Iris pigment epithelial cell (primary cell): ENCODE measurements at places on chromosomes 5 and 9.

DNA sequence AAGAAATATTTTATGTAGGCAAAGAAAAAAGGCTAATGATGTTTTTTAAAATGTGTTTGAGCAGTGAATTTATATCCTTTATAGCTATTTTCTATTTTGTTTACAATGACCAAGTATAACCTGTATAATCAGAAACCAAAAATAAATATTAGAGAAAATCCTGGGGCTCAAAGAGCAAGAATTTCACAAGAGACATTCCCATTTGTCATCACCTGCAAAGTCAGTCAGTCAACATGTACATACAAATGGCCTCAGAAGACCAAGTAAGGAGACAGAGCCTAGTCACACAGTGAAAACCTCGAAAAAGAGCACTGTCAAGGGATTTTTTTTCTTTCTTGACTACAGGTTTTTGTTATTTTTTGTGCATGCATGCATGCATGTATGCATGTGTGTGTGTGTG, 231.4 kb downstream of the GLIS3 start:
- DNase-seq: no peak

GRCh38 chr5:96293966-96294883, 138.8 kb downstream of the PCSK1 start:
- DNase-seq: peak; percentile 59

- DNase-seq: no peak
Observed at GRCh38 chr5:54083851-54084250, 226.5 kb downstream of the ARL15 start.

GRCh38 chr9:31733166-31733565, 651.3 kb upstream of the ACO1 start:
- no peak for DNase-seq

- DNase-seq: no peak
Observed at GRCh38 chr5:56640763-56641406, 174.5 kb upstream of the MAP3K1 start.

- DNase-seq: no peak
Observed at GRCh38 chr5:169910393-169910792, 69.9 kb downstream of the INSYN2B start.

GRCh38 chr9:116713271-116713670, 26.2 kb downstream of the TRIM32 start:
- DNase-seq: no peak

GRCh38 chr9:77808751-77809081, 160.6 kb upstream of the GNA14 start:
- peak; percentile 11 for DNase-seq

DNA sequence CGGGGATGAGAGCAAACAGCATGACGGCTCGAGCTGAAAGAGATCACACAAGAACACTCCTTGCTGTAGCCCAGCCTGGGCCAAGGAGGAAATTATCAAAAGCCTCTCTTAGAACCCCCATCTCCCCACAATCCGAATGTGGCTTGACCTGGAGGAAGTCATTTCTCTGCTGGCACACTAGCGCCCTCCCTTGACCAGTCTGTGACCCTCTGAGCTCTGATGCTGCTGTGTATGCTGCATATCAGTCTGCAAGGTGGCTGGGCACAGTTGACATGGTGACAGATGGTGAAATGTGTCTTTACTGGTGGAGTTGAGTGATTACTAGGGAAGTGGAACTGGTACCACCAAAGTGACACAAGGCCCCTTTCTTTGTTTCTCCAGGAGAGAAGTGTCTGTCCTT, 3.3 kb downstream of the SLC46A2 start:
- DNase-seq: no peak

- DNase-seq: peak; percentile 88
Observed at GRCh38 chr9:123225374-123225813, 43.0 kb downstream of the STRBP start.

DNA sequence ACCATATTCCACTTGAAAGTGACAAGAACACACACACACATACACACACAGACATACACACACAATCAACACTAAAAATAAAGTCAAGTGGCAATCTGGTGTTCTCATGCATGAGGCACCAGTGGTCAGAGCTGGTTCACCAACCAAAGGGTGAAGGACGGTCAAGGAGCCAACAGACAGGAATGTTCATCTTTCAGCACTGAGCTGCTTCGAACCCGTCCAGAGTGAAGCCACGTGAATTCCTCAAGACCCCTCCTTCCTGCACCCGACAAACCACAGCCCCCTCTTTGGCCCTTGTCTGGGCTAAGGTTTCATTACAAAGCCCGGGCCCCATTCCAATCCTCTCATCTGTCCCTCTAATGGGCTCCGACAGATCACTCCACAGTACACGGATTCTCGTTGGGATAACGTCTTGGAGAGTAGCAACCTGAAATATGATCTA, 84.5 kb upstream of the SMIM23 start:
- DNase-seq: no peak

DNA sequence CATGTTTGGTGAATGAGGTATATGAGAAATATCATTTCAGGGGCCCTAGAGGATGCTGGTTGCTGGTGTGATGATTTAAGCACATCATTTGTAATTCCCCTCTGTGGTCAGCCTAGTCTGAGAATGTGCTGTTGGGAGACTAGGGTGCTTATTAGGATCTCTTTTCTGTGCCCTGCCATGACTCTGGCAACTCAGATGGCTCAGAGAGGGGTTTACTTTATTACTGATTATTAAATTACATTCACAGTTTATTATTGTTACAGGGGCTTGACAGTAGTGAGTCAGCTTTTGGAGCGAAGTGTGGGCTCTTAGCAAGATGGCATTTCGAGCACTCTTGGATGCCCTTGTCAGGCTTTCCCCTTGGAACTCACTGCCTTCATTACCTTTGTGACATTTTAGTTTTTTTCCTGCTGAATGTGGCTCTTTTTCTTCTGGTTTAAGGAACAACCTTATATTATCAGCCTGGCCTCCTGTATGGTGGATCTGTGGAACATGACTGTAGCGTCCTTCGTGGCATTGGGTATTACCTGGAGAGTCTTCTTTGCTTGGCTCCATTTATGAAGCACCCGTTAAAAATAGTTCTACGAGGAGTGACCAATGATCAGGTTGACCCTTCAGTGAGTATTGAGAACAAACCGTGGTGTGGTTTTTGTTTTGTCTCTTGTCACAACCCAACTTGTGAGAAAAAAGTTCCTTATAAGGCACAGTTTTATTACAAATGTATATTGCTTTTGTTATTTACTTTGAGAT, 33.8 kb downstream of the RCL1 start:
- peak; percentile 52 for DNase-seq

GRCh38 chr9:3981897-3982296, 318.0 kb downstream of the GLIS3 start:
- DNase-seq: no peak

DNA sequence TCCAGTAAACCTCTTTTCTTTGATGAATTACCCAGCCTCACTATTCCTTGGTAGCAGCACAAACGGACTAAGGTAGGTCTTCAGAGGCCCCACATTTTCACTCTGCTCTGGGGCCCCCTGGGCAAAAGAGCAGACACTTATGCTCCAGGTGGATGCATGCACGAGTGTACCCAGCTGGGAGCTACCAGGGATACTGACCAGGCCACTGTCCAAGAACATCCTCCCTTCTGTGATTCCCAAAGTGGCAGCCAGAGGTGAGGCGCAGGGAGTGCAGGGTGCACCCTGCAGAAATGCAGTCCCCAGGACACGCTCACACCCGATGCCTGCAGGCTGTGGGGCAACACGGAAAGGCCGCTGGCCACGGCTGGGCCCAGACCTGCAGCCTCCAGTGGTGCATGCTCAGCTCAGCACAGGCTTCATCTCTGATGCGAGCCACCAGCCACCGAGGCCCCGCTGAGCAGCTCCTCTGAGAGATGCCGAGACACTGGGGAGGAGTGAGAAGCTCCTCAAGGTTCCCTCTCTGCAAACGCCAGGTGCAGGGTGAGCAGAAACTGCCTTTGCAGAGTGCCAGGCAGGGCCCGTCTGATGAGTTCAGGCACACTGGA, 48.1 kb upstream of the OLFM1 start:
- no peak for DNase-seq

DNA sequence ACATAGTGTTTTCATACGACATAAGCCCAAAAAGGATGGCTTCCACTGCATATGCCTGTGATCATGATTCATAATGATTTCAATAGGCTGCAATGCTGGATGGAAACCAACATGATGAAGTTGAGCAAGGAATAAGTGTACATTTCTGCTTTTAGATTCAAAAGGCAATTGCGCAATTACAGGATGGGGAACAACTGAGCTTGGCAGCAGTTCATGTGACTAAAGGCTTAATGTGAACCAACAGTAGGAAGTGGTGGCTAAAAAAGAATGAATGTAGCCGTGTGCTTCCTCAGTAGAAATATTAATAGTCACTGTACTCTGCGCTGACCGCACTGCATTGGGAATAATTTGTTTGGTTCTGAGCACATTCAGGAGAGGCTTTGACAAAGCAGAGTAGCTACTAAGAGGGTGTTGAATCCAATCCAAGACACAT, 51.2 kb downstream of the SLC1A3 start:
- peak; percentile 99 for DNase-seq

DNA sequence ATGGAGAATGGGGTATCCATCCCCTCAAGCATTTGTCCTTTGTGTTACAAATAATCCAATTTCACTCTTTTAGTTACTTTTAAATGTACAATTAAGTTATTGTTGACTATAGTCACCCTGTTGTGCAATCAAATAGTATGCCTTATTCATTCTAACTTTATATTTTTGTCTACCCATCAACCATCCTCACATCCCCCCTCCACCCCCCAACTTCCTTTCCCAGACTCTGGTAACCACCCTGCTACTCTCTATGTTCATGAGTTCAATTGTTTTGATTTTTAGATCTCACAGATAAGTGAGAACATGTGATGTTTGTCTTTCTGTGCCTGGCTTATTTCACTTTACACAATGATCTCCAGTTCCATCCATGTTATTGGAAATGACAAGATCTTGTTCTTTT, 15.4 kb upstream of the RANBP17 start:
- peak; percentile 31 for DNase-seq

GRCh38 chr5:64069486-64069885, 96.2 kb upstream of the RNF180 start:
- DNase-seq: no peak

DNA sequence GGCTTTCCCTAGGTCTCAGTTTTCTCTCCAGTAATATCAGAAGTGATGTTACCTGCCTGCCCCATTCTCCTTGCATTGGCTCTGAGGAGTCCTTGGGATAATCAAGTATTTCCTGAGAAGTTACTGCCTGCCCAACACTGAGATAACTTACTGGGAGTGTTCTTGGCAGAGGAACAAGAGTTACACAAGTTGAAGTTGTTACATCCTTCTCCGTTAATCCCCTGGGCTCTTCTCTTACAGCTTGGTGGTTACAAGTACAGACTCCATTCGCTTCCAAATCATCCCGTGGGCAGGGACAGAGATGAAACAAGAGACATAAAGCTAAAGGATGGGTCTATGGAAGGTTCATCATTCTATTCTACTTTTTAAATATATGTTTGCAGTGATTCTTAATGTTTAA, 74.1 kb upstream of the SAP30L start:
- peak; percentile 98 for DNase-seq

GRCh38 chr5:87899721-87900131, 368.9 kb downstream of the TMEM161B start:
- no peak for DNase-seq

- DNase-seq: no peak
Observed at GRCh38 chr5:173039964-173040363, 16.2 kb upstream of the CREBRF start.

DNA sequence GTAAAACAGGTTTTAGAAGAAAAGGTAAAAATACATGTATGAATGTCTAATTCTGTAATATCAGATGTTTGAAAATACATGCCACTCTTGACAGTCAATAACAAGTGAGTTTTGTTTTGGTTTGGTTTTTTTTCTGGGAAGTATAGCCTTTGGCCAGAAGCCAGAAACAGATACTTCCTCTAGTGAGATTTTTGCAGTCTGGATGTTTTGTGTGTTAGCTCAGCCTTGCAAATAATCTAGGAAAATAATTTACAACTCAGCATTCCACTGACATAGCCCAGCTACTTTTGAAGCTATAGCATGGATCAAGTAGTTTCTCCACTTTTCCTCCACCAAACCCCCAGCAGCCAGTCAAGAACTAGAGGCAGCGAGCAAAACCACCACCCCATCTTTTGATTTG, 56.7 kb downstream of the SLC1A1 start:
- DNase-seq: peak; percentile 84

GRCh38 chr5:96718635-96719077, 56.5 kb downstream of the CAST start:
- DNase-seq: no peak

DNA sequence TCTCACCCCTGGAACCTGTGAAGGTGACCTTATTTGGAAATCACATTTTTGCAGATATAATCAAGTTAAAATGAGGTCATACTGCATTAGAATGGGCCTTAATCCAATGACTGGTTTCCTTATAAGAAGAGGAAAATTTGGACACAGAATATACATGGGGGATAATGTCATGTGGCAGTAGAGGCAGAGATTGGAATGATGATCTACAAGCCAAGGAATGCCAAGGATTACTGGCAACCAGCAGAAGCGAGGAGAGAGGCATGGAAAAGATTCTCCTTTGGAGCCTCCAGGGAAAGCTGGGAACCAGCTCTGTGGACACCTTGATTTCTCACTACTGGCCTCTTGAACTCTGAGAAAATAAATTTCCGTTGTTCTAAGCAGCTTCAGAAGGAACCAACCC, 20.2 kb upstream of the CEP78 start:
- peak; percentile 22 for DNase-seq

DNA sequence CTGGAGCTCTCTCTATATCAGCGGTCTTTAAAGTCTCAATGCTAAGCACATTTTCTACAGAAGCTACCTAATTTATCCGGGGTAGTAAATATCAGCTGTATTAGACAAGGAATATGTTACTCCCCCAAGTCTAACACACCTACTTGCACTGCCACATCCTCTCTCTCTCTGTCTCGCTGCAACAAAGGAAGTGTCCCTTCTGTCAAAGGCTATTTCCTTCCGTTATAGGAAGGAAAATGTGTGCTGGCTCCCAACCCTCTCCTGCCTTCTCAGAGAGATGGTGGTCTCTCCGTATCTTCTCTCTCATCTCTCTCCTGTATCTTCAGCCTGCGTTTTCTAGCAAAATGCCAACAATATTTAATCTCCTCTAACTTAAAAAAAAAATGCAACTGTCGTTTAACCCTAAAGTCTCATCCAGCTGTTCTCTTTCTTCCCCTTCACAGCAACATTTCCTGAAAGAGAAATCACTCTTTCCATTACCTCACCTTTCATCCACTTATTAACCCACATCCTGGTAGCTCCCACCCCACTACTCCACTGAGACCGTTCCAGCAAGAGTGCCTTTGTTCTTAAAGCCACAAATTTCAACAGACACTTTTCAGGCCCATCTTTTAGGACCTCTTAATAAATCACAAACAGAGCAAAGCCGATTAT, 2.3 kb downstream of the TTF1 start:
- DNase-seq: peak; percentile 8
